ENCODE measurements at places on chromosomes 12 and 14.

GRCh38 chr12:9881988-9882387, 699 bp downstream of the KLRF2 start:
- no peak for DNase-seq

DNA sequence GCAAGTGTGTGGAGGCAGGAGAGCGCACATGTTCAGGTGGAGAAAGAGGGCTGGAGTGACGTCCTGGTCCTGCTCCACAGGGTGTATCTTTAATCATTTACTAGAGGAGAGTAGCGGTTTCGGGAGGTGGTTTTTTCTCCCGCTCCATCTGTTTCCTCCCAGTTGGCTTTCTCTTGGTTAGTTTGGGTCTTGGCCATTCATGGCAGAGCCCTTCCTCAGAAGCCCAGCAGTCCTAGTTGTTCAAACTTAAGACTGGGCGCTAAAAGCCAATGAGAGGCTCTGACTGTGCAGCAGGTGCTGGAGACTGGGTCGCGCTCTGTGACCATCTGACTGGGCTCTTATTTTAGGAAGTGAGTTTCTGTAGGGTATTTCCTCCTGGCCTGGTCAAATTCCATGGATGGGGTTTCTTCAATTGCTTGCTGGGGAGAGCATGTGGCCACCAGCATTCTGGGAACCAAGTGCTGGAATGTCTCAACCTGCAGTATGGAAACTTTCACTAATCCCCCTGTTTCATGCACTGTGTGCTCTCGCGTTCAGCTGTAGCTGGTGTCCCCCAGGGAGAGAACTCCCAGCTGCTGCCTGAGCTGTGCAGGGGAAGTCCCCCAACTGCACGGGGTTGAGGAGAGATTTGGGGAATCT, 27.4 kb upstream of the TSPAN9 start:
- peak; percentile 56 for DNase-seq

- DNase-seq = no peak
Observed at GRCh38 chr12:15702276-15702675, 86.9 kb downstream of the EPS8 start.

DNA sequence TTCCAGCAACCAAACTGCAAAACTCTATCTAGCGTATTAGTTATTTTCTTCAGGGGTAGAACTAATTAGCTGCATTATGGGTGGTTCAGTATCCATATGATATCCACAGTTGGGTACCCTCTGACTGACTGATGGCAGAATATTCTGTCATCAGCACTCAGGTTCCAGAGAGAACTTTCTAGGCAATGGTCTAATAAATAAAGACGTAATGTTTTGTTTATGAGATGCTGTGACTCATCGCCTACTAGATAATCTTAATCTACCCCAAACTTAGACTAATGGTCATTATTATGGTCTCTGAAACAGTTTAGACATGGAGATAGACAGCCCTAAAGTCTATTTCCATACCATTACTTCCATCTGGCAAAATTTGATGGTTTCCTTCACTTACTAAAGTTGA, 220.1 kb downstream of the MED13L start:
- no peak for DNase-seq

GRCh38 chr14:57909626-57910025, 43.7 kb upstream of the SLC35F4 start:
- no peak for DNase-seq

GRCh38 chr14:63890553-63890952, 37.7 kb downstream of the SYNE2 start:
- no peak for DNase-seq

DNA sequence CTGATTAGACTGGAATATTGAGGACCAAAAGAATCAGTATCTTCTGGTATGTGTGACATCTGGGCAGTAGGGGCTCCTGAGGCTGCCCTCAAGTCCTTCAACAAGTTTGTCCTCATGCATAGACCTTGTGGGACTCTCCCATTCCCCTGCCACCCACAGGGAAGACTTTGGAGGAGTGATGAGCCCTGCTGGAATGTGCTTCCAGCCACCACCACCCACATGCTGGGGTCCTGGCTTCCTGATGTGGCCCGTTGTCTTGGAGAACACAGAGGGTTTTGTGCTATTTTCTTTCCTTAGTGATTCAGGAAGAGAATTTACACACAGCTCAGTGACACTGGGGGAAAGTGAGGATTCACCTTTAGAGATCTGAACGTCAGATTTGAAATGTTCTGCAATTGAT, 29.2 kb upstream of the SEL1L start:
- no peak for DNase-seq

DNA sequence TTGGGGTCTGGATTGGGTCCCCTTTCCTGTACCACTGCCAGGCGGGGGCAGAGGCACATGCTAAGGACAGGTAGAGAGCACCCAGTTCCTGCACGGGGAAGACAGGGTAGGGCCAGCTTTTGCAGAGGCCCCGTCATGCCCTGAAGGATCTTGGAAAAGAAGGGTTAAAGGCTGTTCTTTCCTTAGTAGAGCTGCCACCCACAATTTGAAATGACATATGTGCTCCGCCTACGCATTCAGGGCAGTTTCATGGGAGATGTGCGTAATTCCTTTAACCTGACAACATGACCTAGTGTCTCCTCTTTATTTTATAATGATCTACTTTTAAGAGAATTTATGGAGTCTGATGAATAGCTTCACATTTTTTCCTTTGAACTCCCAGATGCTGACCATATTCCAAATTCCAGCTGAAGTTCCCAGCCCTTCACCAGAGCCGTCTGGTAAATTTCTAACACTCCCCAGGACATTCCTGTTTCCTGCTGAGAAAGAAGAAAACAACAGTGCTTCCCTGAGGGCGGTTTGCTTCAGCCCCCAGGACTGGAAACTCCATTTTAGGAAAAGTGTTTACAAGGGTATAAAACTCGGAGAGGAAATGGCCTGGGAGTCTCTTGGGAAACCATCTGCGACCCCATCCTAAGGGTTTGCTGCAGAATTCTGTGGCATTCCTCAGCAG, 58.9 kb upstream of the PLEKHG3 start:
- no peak for DNase-seq

DNA sequence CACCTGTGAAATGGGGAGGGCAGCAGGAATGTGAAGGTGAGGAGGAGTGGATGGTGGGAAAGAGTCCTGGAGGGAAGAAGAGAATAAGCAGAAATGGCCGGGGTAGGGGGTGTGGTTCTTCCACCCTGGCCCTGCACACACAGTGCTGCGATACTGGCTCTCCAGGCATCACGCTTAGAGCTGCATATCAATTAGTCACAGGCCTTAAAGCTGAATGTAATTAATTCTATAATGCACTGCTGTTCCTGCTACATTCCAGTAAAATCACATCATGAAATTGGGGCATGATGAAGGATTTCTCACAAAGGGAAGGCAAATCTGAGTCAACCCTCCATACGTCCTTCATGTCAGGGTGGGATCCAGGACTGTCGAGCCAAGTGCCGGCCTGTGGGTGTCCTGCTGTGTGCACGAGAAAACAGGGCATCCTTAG, 566.1 kb downstream of the BCL11B start:
- no peak for DNase-seq

All from B cell (primary cell).